NK-92 treated with Interleukin-12 subunit alpha and Interleukin-12 subunit beta, amount 100 ng/mL, for 24 hours (cell line): ENCODE measurements at places on chromosomes 16 and 17.

DNA sequence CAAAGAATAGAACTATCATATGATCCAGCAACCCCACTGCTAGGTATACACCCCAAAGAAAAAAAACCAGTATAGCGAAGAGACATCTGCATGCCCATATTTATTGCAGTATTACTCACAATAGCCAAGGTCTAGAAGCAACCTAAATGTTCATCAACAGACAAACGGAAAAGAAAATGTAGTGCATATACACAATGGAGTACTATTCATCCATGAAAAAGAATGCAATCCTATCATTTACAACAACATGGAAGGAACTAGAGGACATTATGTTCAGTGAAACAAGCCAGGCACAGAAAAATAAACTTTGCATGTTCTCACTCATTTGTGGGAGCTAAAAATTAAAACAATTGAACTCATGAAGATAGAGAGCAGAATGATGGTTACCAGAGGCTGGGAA, 55.3 kb downstream of the WDR59 start:
- DNase-seq: no peak

DNA sequence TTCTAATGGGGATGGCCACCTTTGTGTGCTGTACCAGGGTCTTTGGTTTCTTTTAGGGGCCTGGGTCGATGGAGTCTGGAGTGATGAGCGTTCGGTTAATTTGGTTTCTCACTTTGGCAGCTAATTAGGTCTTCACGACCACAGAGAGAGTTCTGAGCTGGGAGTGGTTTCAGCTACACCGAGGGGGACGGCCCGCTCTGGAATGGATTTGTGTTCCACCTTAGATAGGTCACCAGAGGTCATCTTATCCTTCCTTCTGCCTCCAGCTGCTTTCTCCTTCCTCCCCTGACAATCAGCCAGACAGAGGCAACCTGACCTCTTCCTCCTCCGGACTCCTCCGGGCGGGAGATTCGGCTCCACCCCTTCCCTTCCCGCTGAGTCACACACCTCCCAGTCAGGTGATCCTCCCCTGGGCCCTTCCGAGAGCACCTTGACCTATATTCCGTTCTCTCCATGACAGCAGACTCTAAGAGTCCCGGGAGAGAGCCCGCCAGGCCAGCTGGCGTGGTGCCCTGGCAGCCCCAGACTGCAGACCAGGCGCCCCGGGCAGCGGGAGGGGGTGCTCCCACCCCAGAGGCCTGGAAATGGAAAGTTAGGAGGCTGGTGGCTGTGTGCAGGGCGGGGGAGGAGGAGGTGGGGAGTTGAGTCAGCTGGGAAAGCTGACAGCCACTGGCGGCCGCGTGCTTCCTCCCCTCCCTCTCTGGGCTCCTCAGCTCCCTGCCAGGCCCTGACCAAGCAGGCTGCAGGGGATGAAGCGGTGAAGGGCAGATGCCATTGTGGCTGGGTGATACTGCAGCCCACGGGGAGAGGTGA, 44.7 kb downstream of the CHD9 start:
- no peak for DNase-seq

GRCh38 chr17:13268791-13269595, 251.2 kb upstream of the ELAC2 start:
- DNase-seq: no peak

- DNase-seq: no peak
Measured at GRCh38 chr17:74759941-74760340, 11.5 kb downstream of the NHERF1 start.

GRCh38 chr16:50578137-50578536, 29.9 kb downstream of the NKD1 start:
- no peak for DNase-seq

- DNase-seq: no peak
Measured at GRCh38 chr16:66639091-66639885, 34.8 kb downstream of the CMTM3 start.

GRCh38 chr17:45889579-45889978, 4.8 kb upstream of the MAPT start:
- DNase-seq: no peak

- DNase-seq: no peak
Measured at GRCh38 chr16:83004868-83005652, 378.3 kb downstream of the CDH13 start.

DNA sequence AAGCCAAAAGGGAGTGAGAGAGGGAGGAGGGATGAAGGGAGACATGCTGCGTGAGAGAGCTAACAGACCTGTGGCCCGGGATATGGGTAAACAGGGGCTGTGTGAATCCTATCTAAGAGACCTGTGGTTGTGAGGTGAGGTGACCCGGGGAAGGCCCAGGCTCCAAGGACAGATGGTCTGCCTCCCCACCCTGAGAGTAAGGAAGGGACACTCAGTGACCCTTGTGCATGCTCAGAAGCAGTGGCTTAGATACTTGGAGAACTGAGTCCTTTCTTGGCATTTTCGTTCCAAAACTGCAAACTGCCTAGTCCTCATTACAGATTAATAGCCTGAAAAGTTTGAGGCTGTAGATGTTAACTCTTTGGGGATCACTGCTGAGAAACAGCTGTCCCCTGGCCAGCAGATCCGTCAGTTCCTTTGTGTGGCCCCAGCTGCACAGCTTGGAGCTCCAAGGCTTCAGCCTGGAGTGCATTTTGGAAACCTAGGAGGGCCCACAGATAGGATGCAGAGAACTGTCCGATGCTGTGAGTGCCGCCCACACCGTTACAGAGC, 121.6 kb downstream of the SMG6 start:
- DNase-seq: no peak

- DNase-seq: no peak
Measured at GRCh38 chr17:19285213-19285900, 48.2 kb downstream of the EPN2 start.

GRCh38 chr16:57148481-57148880, 37.4 kb downstream of the PSME3IP1 start:
- DNase-seq: no peak

GRCh38 chr17:7314719-7315569, at the start of gene GPS2:
Gene GPS2, minus strand, starts transcription at chr17:7315360. Its CDS starts 308 bp downstream, at chr17:7315052.
- peak; percentile 62 for DNase-seq

GRCh38 chr16:48109475-48109874, 46.3 kb downstream of the ABCC12 start:
- DNase-seq: no peak

- no peak for DNase-seq
Measured at GRCh38 chr16:67181346-67181745, 2.4 kb downstream of the MATCAP1 start.

- no peak for DNase-seq
Measured at GRCh38 chr17:20994779-20995149, 48.0 kb downstream of the USP22 start.

DNA sequence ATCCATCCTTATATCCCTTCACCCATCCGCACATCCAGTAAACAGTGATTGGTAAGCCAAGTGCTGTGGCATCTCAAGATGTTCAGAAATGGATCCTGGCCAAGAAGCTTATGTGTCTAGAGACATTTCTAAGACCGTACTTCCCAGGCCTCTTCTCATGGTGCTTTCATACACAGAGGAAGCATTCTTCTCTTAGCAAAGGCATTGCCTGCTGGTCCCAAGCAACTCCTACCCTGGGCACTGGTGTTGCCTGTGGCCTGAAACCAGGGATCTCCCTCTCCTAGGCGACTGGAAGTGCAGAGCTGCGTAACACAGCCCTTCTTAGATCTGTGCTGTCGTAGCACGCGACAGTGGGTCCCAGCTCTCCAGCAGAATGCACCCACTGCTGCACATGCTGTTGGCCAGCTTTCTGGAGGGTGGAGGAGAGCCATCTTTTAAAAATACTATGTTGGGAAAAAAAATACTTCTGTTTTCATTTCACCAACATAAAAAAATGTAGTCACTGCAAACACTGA, 182.9 kb downstream of the CCDC182 start:
- no peak for DNase-seq

- no peak for DNase-seq
Measured at GRCh38 chr17:75575197-75575596, 12.4 kb upstream of the MYO15B start.

DNA sequence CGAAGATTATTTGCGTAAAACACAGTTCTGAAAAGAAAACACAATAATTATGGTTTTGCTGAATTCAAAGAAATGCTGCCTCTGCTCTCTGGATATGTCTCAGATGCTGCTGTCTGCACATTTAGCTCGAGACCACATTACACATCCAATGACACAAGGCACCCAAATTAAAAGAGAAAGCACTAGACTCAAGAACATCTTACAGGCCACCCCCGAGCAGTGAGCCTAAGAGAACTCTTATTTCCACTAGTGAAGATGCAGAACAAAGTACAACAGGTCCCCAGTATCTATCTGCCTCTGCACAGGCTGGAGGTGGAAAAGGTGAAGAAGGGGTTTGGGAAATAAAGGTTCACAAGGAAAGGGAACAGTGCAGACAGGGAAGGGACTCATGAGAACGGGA, 33.5 kb downstream of the GRB2 start:
- DNase-seq: no peak

GRCh38 chr16:67649494-67649931, 4.6 kb downstream of the CARMIL2 start:
- no peak for DNase-seq

GRCh38 chr17:78233678-78234077, 2.2 kb downstream of the TMEM235 start:
- DNase-seq: no peak
